Activated CD4-positive, alpha-beta memory T cell treated with anti-CD3 and anti-CD28 coated beads, Interleukin-2, amount 10 ng/mL, durations not matched to agents 7 days and 5 days (primary cell): ENCODE measurements at places on chromosomes 2 and 18.
A peak's percentile ranks its signal among the peaks of the same experiment; 100 is the strongest.

DNA sequence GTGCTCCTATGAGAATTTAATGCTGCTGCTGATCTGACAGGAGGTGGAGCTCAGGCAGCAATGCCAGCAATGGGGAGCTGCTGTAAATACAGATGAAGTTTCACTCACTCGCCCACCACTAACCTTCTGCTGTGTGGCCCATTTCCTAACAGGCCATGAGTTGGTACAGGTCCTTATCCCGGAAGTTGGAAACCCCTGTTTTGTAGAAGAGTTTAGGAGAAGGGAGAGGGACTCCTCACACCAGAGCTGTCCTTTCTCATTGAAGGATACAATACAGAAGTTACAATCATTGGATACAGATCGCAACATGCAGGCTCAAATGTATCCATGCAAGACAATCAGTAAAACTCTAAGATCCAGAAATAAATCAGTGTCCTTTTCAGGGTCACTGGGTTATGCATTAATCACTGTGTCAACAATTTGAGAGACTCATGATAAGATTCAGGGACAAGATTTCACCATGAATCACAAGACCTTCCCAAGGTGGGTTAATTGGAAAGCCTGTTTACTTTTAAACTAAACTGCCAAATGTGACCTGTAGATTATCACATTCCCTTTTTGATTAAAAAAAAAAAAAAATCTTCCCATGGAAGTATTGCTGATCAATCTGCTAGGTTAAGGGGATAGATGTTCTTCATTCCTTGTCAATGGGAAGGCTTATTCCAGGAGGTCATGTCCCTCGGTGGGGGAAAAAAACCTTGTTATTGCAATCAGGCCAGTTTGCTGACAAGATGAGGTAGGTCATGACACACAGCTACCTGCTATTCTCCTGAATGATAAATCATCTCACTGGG lies 97.2 kb downstream of the SP100 start:
- H3K36me3 ChIP-seq: peaks cover 79% of the 10 kb centered on the region
- H3K4me3 ChIP-seq: no peak overlapping the region
- H3K27me3 ChIP-seq: no peaks in the 10 kb centered on the region

DNA sequence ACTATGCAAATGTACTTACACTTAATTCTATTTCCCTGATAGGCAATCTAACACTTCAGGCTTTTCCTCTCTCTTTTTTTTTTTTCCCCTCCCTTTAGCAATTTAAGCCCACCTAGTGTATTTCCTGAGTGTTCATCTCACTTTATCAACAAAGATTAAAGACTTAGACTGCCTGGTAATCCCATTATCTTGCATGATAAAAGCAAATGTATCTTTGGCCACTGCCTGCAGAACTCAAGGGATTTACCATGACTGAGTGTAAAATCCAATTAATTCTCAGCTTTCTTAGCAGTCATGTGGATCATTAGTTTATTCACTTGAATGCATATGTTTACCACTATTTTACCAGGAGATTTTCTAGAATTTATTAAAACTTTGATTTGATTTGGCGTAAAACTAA lies 1102.2 kb upstream of the GYPC start:
- no peak for DNase-seq
- H3K36me3 ChIP-seq: no peaks in the 10 kb centered on the region

DNA sequence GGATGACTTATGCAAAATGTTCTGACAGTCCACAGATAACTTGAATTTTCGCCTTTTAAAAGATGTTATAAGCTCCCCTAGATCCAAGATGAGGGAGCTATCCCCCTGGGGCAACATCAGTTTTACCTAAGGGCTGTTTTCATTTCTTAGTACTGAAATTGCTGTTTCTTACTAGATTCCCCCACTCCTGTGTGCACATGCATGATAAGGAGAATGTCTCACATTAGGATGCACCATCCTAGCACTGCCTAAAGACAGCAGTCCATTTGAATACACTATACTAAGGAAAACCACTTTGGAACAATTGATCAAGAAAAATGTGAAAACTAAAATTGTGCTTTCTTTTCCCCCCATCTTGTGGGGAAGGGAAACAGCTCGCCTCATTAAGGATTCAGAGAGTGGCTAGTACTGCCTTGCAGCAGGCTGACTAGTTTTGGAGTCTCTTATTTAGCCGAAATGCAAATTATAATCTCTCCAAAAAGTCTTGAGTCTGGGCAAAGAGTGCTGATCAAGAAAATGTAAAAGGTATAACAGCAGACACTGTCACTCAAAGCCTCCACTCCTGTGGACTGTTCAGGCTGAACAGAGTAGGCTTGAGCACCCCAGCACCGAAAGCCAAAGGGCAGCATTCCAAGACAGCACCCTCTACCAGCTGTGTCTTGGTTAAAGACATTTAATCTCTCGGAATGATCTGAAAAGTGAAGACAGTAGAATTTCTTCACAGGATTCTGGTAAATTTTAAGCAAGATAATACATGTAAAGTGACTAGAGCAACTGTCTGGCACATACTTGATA lies 65.0 kb downstream of the ZNF385B start:
- DNase-seq: no peak
- no peak overlapping the region for H3K27ac ChIP-seq
- no peaks in the 10 kb centered on the region for H3K27me3 ChIP-seq
- no peak overlapping the region for H3K4me3 ChIP-seq
- H3K4me1 ChIP-seq: no peaks in the 10 kb centered on the region

GRCh38 chr2:197268786-197269584 lies 41.6 kb downstream of the ANKRD44 start:
- H3K36me3 ChIP-seq: peaks cover 30% of the 10 kb centered on the region
- peak overlapping the region; percentile 17 for H3K27ac ChIP-seq
- DNase-seq: peak; percentile 39
- H3K4me3 ChIP-seq: no peak overlapping the region
- H3K27me3 ChIP-seq: no peaks in the 10 kb centered on the region

DNA sequence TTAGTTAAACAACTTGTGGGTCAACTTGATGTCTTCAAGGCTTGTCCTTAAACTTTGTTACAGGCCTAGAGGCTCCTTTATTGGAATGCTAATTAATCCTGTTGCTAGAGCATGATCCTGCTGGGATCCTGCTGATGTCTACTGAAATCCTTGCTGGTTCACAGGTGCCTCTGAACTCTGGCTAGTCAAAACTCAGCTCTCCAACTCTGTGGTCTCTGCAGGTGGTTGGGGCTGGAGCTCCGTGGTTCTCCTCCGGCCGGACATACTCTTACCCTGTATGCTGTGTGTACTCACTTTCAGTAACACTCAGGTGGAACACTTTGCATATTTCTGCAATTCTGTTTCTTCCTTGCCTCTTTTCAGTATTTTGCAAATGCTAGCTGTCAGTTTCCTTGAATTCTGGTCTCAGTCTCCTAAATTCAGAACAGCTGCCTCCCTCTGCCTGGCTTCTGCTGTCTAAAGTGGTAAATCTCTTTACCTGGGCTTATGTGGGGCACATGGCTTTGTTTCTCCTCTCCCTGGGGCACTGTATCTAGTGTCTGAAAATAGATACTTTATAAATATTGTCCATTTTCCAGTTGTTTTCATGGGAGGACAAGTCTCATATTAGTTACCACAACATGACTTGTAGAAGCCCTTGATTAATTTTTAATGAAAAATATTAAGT lies 113.0 kb downstream of the ATP9B start:
- H3K4me1 ChIP-seq: peaks cover 5% of the 10 kb centered on the region
- H3K36me3 ChIP-seq: peaks cover 14% of the 10 kb centered on the region
- H3K27ac ChIP-seq: no peak overlapping the region
- no peak overlapping the region for H3K4me3 ChIP-seq
- DNase-seq: no peak
- no peaks in the 10 kb centered on the region for H3K27me3 ChIP-seq

- no peak overlapping the region for H3K27ac ChIP-seq
- H3K4me1 ChIP-seq: no peaks in the 10 kb centered on the region
- no peak overlapping the region for H3K4me3 ChIP-seq
- H3K36me3 ChIP-seq: no peaks in the 10 kb centered on the region
- no peak for DNase-seq
- H3K27me3 ChIP-seq: peaks cover 4% of the 10 kb centered on the region
Observed at GRCh38 chr18:23099621-23100020, 35.7 kb upstream of the CABLES1 start.

DNA sequence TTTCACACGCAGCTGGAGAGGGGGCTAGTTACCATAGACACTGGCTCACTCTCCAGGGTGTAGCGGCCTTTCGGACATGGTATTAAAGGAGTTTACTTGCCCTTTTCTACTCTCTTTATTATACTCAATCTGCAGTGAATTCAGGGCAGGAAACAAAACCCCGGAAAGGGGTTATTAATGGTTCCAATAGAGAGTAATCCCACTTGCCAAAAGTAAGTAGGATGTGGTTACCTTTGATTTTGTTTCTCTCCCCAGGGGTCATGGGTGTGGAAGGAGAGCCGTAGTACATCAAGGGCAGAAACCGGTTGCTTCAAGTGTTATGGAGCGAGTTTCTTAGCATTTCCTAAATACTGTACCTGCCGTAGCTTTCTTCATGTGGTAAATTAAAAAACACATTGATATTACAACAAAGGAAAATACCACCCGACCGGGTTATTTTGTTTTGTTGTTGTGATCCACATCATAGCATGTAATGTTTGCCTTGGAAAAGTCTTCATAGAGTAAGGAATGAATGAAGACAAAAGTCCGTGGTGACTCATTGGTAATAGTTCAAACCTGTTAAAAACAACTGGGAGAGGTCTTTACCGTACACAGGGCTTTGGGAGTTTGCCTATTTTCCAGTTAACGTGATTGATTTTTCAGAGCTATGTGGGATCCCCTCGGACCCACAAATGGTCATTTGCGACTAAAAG lies 71.5 kb downstream of the SLC4A3 start:
- DNase-seq: no peak
- no peaks in the 10 kb centered on the region for H3K36me3 ChIP-seq
- no peaks in the 10 kb centered on the region for H3K4me1 ChIP-seq
- no peak overlapping the region for H3K27ac ChIP-seq
- H3K27me3 ChIP-seq: peaks cover 32% of the 10 kb centered on the region
- no peak overlapping the region for H3K4me3 ChIP-seq

- H3K27ac ChIP-seq: no peak overlapping the region
- peak; percentile 35 for DNase-seq
- H3K4me1 ChIP-seq: peaks cover 2% of the 10 kb centered on the region
- H3K4me3 ChIP-seq: no peak overlapping the region
- peaks cover 12% of the 10 kb centered on the region for H3K36me3 ChIP-seq
Observed at GRCh38 chr2:20781656-20782265, 41.1 kb downstream of the LDAH start.

- no peaks in the 10 kb centered on the region for H3K36me3 ChIP-seq
- H3K27ac ChIP-seq: no peak overlapping the region
- DNase-seq: no peak
- no peaks in the 10 kb centered on the region for H3K27me3 ChIP-seq
- H3K4me1 ChIP-seq: no peaks in the 10 kb centered on the region
- H3K4me3 ChIP-seq: no peak overlapping the region
Observed at GRCh38 chr2:140596447-140596846, 1534.4 kb downstream of the LRP1B start.

DNA sequence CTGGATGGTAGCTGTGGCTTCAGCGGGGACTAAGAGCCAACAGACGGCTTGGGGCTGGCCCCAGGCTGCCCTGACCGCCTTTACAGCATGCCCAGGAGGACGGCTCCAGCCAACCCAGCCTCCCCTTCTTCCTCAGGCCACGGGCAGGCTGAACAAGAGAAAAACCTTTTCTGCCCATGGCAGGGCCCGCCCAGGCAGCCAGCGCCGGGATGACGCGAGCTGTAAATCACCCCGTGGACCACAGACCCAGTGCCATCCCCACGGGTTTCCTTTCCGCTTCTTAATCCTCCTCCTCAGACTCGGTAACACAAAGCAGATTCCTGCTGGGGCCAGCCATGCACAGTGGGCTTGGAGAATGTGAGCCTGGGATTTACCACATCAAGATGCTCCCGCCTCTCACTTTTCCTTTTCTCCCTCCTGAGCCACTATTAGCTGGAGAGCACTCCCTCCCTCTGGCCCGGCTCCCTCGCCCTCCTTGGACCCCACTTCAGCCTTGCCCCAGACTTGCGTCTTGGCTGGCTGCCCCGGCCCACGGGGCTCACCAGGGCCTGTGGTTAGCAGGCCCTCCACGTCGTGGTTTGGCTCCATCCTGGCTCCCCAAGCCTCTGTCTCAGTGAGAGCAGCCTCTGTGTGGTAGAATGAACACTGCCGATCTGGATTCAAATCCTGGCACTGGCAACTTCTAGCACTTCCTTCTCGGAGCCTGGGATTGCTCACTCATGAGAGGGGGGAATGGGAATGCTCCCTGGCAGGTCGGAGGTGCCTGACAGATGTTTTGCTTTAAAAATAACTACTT lies 31.4 kb downstream of the ATOH8 start:
- no peaks in the 10 kb centered on the region for H3K4me1 ChIP-seq
- H3K27me3 ChIP-seq: peaks cover 11% of the 10 kb centered on the region
- no peak for DNase-seq

- H3K4me3 ChIP-seq: no peak overlapping the region
- peaks cover 21% of the 10 kb centered on the region for H3K27me3 ChIP-seq
Observed at GRCh38 chr2:105239924-105240323, 1.6 kb upstream of the GPR45 start.

GRCh38 chr2:158996378-158996993 lies 28.0 kb downstream of the TANC1 start:
- DNase-seq: no peak
- H3K27me3 ChIP-seq: peaks cover 9% of the 10 kb centered on the region
- H3K27ac ChIP-seq: no peak overlapping the region
- peaks cover 2% of the 10 kb centered on the region for H3K4me1 ChIP-seq
